ENCODE measurements at places on chromosomes 2 and 18.

- DNase-seq: no peak
These were observed 188.2 kb downstream of the LTBP1 start for GRCh38 chr2:33134791-33135560.

- no peak for DNase-seq
These were observed 429.5 kb downstream of the CCDC85A start for GRCh38 chr2:56613254-56613653.

DNA sequence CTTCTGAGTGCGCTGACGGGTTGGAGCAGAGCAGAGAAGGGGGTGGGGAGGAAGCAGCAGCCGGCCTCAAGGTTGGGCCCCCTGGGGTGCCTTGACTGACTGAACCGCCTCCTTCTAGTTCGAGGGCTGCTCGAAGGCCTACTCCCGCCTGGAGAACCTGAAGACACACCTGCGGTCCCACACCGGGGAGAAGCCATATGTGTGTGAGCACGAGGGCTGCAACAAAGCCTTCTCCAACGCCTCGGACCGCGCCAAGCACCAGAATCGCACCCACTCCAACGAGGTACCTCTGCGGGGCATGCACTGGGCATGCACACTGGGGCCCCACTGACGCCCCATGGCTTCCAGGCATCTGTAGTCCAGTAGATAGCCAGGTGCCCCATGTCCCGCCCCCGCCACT, 246.9 kb downstream of the GLI2 start:
- no peak for DNase-seq

GRCh38 chr2:199462347-199462955, 4.7 kb upstream of the SATB2 start:
- no peak for DNase-seq

DNA sequence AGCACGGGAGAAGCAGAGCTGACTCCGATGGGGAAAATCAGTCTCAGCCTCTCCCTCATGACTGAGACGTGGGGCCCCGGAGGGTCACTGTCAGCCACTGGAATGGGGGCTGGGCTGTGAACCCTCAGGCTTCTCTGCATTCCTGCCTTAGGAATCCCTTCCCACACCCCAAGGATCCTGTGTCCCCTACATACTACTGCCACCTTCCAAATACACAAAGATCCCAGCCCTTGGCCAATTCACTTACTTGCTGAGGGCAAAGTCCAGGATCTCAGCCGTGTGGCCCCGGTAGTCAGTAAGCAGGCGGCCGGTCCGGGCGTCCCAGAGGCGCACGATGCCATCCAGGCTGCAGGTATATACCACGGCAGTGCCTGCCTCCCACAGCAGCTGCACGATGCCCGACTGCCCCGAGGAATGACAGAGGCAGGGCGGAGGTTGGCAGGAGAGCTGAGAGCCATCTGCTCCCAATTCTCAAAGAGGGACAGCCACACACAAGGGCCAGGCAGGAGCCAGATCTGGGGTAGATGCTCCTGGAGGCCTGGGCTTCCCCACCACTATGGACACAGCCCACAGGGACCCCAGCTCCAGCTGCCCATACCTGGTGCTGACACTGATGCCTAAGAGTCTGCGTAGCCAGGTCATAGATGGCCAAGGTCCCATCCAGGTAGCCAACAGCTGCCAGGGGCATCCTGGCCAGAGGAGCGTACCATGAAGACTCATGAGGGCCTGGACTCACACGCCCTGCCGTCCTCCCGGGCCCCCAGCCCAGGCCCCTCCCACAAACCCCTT, 4.2 kb downstream of the GPBAR1 start:
- DNase-seq: no peak

Data from HS-27A (cell line).